ENCODE measurements at places on chromosomes 7 and 10.
A peak's percentile ranks its signal among the peaks of the same experiment; 100 is the strongest.

DNA sequence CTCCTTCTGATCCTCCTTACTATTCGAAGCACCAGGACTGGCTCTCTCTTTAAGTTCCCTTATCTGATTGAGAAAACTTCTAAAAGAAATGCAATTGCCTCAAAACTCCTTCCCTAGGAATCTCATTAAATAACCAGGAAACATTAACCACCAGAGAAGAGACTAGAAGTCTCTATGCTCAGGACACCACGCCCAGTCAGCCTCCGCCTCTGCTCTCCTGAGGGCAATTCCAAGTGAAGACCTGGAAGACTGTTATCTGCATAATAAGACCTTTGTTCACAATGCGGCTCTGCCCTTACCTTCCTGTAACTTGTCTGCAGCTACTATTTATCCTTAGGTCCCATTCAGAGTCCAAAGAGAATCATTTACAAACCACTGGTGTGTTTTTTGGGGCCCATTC is 78.8 kb downstream of the ELMO1 start:
- no peak for DNase-seq

DNA sequence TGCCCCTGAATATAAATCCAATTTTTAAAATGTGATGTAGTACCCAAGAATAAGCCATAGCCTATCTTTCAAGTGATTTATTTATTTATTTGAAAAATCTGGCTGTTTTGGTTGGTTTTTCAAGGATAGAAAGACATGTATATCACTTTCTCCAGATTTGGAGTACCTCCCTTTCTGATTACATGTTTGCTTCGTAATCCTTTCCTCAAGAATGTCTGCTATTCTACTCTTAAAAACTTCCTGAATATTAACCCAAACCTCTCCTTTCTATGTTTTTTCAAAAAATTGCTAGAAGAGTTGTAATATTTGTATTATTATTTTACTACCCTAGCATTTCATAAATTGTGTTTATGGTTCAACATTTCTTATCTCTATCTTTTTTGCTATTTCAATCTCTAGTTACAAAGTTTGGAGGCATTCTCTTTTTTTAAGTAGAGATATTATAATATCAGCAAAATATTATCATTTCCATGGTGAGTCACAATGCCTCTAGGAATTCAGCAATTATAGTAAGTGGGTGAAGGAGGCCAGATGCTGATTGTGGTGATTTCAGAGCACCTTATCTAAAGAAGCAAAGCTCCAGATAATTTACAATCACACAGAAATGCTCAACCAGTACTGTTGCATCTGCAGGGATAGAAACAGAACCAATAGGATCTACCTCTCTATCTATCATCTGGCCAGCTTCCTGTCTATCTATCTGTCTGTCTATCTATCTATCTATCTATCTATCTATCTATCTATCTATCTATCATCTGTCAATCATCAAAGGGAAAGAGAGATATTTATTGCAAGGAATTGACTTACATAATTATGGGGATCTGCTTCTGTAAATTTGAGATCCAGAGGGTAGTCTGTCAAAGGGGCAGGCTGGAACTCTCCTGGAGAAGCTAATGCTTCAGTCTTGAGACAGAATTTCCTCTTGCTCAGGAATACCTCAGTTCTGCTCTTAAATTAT is 412.5 kb upstream of the SEMA3C start:
- DNase-seq = no peak

DNA sequence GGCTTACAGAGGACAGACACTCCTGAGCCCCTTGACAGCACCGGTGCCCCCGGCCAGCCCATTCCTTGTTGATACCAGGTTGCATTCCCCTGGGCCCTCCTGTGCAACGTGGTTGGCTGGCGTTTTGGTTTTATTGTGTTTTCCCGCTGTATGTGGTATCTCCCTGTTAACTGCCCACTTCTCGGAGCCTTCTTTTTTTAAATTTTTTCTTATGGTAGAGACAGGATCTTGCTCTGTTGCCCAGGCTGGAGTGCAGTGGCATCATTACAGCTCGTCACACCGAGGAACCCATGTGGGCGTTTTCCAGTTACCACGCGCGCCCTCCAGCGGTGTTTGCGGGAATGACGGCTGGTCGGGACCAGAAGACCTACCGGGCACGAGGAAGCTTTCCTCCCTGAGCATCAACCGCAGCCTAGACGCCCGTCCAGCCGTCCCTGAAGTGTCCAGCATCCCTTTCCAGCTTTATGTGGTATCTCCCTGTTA is 16.9 kb upstream of the ZFAND2A start:
- DNase-seq = no peak

GRCh38 chr10:108862676-108863350 is 1060.5 kb downstream of the XPNPEP1 start:
- no peak for DNase-seq

DNA sequence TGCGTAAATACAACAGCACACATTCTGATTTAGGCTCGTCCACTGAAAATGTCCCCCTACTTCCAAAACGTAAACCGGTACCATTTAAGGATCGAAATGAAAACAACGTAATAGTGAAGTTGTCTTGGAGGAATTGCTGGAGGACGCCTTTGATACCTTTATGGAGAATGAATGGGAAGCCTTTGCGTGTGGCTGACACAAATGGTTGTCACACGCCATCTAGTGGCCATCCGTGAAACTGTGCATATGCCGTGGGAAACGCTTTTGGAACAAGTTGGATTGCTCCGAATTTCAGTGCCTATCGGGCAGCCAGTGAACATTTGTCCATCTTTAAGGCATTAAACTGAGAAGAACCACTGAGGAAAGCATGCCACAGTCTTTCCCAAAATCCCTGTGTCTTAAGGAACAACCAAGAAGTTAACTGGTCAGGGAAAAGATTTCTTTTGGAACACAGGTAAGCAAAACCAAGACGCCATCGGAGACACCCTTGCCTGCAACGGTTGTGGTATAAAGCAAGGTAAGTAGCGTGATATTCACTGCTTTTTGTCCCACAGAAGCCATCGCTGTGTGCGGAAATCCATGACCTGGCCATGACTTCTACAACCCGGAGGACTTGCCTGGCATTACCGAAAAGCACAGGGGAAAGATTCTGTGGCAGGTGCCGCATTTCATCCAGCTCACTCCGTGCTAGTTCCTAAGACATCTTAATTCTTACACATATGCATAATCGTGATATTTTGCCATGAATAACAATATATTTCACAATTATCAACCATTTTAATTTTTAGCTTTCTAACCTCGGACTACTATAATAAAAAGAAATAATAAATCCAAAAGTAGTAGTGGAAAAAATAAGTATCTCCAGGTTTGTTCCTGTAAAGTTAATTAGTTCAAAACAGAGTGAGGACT is 100.6 kb downstream of the FAM204A start:
- no peak for DNase-seq

DNA sequence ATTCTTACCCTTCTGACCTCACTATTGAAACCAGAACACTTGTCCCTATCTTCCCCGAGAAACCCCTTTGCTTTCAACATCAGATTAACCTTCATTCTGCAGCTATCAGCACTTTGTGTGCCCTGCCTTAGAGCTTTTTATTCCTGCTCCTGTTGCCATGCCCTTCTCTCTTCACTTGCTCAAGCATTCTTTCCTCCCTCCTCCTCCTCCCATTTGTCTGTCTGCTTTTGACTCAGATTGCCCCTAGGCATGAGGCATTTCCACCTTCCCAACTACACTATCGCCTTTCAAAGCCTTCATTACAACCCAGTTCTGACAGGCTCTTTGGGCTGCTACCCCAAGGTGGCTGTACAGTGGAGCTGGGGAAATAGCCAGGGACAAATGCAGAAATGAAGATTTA is 143.3 kb downstream of the SLC25A13 start:
- DNase-seq = no peak

DNA sequence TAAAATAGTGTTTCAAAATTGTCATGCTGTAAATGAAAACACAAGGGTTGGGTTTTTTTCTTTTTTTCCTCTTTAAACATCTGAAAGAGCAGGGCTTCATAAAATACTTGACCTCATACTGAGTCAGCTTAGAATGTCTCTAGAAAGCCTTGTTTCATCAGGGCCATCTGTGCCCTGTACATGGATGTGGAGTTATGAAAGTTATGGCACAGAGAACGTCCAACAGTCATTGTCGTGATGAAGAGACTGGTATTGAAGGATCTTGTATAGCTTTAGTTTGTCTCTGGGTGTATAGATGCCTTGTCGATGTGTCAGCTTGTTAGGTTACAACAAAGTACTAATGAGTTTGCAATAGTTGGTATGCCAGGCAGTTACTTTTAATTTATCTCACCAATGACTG is 127.3 kb downstream of the FAM204A start:
- no peak for DNase-seq

DNA sequence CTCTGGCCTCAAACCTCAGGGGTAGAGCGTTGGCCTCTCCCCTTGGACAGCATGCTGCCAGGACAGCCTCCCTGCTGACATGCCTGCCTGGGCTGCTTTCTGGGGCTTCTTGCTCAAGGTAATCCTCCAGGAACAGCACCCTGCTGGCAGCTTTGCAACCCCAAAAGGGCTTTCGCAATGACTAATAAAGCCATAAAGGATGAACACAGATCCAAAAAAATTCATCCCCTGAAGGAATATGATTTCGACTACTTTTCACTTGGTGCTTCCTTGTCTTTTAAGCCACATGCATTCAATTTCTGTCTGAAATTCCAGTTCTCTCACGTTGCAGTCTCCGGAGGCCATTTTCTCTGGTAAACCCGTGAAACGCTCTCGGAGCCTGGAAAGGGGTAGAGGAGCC is 15.1 kb upstream of the SH3PXD2A start:
- peak; percentile 90 for DNase-seq

DNA sequence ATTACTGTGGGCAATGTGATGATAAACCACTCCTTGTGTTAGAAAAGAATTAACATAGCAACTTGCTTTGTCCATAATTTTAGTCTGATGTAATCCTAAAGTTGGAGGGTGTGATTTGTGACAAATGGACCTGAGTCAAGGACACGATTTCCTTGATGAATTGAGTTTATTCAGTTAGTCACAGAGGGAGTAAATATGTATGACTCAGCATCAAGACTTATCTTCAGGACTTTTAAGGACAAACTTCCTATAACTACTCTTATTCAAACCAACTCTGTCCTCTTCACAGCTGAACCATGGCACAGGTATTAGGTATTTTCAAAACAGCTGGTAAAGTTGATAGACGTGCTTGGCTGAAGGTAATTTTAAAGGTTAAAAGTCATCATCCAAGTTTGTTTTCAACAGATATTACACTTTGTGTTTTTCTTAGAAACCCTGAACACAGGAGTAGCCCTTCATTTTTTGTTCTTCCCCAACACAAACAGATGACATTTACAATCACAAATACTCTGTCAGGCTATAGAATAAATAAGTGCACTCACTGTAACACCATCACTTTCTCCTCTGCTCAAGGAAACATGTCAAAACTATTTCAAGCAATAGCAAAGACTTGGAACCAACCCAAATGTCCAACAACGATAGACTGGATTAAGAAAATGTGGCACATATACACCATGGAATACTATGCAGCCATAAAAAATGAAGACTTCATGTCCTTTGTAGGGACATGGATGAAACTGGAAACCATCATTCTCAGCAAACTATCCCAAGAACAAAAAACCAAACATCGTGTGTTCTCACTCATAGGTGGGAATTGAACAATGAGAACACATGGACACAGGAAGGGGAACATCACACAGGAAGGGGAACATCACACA is 54.5 kb downstream of the COA1 start:
- no peak for DNase-seq

DNA sequence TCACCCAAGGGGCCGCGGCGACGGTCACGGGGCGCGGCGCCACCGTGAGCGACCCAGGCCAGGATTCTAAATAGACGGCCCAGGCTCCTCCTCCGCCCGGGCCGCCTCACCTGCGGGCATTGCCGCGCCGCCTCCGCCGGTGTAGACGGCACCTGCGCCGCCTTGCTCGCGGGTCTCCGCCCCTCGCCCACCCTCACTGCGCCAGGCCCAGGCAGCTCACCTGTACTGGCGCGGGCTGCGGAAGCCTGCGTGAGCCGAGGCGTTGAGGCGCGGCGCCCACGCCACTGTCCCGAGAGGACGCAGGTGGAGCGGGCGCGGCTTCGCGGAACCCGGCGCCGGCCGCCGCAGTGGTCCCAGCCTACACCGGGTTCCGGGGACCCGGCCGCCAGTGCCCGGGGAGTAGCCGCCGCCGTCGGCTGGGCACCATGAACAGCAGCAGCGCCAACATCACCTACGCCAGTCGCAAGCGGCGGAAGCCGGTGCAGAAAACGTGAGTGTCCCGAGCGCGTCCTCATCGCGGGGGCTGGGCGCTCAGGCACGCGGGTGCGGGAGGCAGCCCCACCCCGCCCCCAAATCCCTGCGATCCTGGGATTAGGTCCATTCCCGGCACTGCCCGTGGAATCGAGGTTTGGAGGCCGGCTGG is 509 bp downstream of the AHR start:
- peak; percentile 53 for DNase-seq

- no peak for DNase-seq
Observed at GRCh38 chr7:72268090-72268489, 144.0 kb downstream of the CALN1 start.

GRCh38 chr10:79970062-79970461 is 21.2 kb upstream of the SFTPD start:
- DNase-seq = no peak

- DNase-seq = no peak
Observed at GRCh38 chr10:6207658-6208057, 4.9 kb downstream of the PFKFB3 start.

- no peak for DNase-seq
Observed at GRCh38 chr10:132175907-132176581, 10.7 kb upstream of the DPYSL4 start.

GRCh38 chr7:93862651-93863050 is 27.9 kb downstream of the TFPI2 start:
- DNase-seq = no peak

- DNase-seq = no peak
Observed at GRCh38 chr10:58976254-58976653, 200.2 kb upstream of the PHYHIPL start.

GRCh38 chr7:17685141-17685540 is 255.2 kb downstream of the SNX13 start:
- DNase-seq = no peak

GRCh38 chr10:88999625-89000024 is 9.0 kb downstream of the FAS start:
- no peak for DNase-seq

DNA sequence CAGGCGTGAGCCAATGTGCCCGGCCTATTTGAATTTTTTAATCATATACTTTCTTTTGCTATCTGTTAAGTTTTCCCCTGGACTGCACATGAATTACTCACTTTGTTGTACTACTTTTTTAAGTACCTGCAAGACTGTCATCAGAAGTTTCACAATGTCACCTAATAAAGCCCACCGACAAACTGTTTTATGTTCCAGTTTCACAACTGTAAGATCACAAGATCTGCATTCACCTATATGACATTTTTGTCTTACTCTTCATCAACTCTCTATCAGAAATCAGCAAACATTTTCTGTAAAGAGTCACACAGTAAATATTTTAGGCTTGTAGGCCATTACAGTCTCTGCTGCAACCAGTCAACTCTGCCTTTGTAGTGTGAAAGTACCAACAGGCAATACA is 88.5 kb downstream of the ZNF33B start:
- DNase-seq = no peak

GRCh38 chr7:46603780-46604179 is 682.7 kb upstream of the IGFBP3 start:
- no peak for DNase-seq

DNA sequence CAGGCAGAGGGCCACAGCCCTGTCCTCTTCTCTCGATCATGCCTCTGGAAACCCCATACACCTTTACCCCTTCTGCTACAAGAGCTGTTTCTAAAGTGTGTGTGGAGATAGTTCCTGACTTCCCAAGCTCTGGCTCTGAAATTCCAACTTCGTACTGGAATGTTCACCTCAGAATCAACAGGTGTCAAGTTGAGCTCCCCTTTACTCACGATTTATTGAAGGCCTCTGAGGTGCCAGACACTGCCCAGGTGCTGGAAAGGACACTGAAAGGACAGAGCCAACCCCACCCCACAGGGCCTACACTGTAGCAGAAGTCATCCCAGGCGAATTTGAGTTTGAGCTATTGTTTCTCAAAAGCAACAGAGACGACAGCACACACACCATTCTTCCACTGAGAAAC is 209.9 kb upstream of the FRMD4A start:
- no peak for DNase-seq

All from RWPE2 (cell line).